ENCODE measurements at places on chromosomes 4 and X.

DNA sequence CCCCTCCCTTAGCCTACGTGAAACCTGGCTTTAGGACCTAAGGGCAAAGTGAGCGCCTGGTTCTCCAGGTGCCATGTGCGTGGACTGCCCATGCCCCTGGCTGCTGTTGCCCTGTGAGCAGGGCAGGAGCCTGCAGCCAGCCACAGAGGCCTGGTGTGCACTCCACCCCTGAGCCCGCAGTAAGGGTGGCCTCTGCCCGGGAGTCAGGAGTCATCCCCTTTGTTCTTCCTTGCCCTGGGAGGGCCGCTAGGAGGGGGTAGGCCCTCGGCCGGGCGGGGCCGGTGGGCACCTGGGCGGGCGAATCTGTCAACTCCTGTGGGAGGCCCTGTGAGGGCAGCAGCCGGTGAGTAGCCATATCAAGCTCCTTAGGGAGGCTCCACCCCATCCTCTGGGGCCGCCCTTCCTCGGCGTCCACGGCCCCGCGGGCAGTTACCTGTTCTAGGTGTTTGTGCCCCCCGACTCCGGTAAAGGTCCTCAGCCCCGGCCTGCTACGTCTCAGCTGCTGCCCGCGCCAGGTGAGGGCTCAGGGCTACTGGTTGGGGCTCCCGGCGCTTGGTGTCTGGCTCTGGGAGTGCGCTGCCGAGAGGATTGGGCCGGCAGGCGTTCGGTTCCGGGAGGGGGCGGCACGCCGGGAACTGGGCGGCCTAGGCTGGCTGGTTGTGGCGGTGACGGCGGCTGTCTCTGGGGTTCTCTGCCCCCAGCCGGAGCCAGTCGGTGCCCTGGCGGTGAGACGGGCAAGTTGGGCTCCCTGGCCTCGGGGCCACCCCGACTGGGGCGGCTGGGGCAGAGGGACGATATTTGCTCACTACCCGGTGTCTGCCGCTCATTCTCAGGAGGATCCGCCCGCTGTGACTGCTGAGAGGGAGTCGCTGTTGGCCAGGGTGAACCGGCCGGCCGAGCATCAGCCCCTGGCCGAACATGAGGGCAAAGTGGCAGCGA is 1060.2 kb downstream of the TECRL start:
- no peak for DNase-seq

- no peak for DNase-seq
Observed at GRCh38 chr4:29372971-29373370, 1347.2 kb upstream of the PCDH7 start.

DNA sequence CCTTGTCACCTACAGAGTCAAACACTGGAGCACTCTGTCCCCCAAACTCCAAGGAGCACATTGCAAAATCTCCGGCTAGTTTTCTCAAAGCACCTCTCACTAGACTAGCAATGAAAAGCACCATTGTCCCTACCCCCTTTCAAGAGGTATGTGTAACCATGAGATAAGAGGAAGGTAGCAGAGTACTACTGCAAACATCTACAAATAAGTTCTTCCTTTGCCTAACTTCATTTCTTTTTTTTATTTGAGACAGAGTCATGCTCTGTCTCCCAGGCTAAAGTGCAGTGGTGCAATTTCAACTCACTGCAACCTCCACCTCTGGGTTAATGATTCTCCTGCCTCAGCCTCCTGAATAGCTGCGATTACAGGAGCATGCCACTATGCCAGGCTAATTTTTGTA is 17.7 kb downstream of the PPP4R3C start:
- DNase-seq, result no peak

GRCh38 chrX:41728125-41728524 is 4.1 kb downstream of the GPR82 start:
- DNase-seq, result no peak

GRCh38 chr4:7590899-7591298 is 156.2 kb upstream of the PSAPL1 start:
- DNase-seq, result no peak

DNA sequence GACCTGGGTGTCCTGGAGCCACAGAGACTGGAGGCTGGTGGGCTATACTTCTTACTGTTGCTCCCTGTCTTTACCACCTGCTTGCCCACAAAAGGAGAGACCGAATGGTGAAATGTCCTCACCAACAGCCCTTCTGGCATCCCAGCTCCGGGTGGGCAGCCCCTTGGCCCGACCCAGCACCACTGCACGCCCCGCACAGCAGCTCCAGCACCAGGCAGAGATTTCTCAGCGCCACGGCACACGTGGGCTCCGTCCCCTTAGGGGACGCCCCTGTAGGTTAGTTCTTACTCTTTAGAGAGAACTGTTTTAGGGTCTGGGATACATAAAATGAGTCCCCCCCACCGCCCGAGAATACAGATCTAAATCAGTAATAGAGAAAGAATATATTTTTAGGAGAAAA is 158.4 kb upstream of the MAB21L2 start:
- no peak for DNase-seq

- DNase-seq, result no peak
Observed at GRCh38 chr4:40980318-40980883, 230.6 kb downstream of the NSUN7 start.

DNA sequence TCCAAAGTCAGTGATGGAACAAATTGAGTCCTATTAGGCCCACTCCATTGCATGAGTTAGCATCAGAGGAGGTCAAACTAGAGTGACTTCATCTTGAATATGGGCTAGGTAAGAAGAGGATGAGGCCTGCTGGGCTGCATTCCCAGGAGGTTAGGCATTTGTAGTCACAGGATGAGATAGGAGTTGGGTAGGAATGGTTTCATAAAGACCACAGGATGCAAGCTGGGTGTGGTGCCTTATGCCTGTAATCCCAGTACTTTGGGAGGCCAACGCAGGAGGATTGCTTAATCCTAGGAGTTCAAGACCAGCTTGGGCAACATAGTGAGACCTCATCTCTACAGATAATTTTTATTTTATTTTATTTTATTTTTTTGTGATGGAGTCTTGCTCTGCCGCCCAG is 26.8 kb downstream of the PDGFRA start:
- no peak for DNase-seq

GRCh38 chr4:136751556-136751955 is 780.7 kb downstream of the PCDH18 start:
- DNase-seq, result no peak

DNA sequence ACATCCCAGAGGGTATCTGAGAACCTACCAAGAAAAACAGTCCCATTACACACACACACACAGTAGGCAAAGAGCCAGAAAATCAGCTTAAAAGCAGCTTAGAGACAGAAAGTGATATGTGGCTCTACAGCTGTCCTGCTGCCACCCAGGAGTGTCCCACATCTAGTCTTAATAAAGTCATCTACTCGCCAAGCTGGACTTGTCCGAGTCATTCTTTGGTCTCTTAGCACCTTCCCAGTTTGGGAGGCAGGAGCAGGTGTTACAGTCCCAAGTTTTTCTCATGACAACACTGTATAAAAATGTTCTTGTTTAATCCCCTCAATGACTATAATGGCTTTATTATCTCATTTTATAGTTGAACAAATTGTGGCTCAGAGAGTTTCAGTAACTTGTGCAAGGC is 252.5 kb upstream of the CASK start:
- DNase-seq, result no peak

DNA sequence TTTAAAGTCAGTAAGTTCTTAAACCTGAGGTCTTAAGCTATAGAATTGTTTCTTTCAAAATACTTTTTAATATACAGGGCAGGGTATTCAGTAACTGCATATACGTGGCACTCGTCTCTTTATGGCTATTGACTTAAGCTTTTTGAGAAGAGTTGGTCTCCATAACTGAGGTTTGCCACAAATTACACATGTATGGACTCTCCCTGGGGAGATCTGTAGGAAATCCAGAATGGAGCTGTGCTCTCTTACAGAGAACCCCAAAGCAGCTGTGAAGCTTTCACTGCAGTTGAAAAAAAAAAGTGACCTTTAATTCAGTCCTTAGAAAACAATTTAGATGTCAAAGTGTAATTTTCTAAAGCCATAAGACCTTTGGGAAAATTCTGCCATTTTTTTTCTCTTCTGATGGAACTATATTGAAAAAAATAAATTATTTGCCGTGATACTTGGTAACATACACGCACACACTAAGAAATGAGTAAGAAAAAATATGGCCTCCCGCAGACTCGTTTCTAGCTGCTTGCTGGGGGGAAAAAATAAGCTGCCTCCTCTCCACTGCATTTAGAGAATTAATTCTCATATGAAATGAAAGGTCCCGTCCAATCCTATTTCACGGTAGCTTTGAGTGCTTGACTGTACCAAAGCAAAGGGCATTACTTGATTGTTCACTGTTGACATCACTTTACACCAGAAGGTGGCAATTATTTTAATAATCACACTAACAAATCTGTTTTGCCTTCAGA is 159.4 kb upstream of the TENM3 start:
- DNase-seq, result no peak

DNA sequence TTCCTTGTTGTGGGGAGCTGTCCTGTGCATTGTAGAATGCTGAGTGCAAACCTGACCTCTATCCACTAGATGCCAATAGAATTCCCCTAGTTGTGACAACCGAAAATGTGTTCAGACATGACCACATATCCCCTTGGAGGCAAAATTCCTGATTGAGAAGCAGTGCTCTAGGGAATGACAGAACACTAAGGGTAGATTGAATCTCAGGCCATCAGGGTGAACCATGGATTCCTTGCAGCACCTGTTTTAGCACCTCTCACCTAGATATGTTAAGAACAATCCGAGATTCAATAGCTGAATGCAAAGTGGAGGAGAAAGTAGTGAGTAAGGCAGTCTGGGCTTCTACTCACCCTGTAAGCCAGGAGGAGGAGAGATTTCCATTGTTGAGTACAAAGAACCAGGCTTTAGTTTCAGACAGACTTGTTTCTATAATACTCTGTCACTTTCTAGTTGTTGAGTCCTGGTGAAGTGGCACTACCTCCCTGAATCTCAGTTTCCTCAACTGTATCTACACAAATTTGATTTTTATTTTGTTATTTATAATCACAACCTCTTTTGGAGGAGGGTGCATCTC is 111.0 kb upstream of the RAP2C start:
- no peak for DNase-seq

- DNase-seq, result no peak
Observed at GRCh38 chr4:44256414-44256813, 192.2 kb downstream of the KCTD8 start.

GRCh38 chrX:40988100-40988499 is 97.1 kb upstream of the USP9X start:
- no peak for DNase-seq

- DNase-seq, result no peak
Observed at GRCh38 chr4:6548201-6548881, 26.6 kb upstream of the MAN2B2 start.

- DNase-seq, result no peak
Observed at GRCh38 chrX:7133050-7133440, 14.5 kb upstream of the STS start.

DNA sequence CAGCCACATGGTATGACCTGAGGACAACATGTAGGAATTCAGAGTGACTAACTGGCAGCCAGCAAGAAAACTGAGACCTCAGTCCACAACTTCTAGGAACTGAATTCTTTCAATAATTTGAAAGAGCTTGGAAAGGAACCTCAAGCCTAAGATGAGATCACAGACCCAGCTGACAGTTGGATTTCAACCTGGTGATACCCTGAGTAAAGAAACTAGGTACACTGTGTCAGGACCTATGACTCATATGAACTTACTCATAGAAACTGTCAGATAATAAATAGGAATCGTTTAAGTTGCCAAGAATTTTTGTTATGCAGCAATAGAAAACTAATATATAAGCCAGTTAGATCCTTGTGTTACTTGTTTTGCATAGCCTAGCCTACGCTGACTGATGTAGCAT is 102.4 kb upstream of the DCAF12L1 start:
- no peak for DNase-seq

DNA sequence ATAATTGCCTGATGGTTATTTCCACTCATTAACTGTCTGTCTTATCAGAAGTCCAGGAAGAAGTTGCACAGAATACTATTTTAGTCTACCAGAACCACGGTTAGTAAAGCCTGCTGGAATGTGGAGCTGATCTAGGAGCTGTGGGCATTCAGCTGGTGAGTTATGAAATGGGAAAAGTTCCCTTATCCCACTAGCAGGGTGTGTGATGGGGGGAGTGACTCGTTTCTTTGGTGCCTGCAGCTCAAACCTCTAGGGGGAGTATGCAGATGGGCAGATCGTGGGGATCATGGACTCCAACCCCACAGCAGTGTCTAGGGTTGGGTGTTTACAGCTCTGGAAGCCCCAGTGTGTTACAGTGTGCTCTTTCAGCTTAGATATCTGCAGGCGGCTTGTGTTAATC is 305.7 kb upstream of the BOD1L1 start:
- DNase-seq, result no peak

DNA sequence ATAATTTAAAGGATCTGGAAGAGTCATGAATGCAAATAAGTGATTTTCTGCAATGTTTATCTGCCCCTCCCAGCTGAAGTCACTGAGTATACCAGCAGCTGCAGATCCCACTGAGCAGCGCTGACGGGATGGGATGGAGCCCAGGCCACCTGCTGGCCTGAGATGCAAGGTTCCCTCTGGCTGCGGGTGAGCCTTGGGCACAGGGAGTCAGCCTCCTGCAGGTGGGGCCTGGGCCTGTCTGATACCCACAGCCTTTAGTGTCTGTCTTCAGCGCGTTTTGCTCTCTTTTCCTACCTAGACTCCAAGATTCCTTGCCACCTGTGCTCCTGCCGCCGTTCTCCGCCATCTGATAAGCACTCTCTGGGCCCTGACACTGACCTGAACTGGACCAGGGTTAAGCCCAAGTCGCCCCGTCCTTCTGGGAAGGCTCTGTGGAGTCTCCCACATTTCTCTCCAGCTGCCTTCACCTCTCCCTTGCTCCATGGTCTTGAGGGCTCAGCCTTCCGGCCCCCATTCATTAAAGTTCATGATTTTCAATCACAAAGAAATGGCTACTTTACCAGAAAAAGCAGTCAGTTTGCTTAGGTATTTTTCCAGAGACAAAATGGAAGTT is 223.1 kb upstream of the FAT1 start:
- no peak for DNase-seq

- DNase-seq, result no peak
Observed at GRCh38 chr4:84968925-84969324, 2.4 kb upstream of the WDFY3 start.

DNA sequence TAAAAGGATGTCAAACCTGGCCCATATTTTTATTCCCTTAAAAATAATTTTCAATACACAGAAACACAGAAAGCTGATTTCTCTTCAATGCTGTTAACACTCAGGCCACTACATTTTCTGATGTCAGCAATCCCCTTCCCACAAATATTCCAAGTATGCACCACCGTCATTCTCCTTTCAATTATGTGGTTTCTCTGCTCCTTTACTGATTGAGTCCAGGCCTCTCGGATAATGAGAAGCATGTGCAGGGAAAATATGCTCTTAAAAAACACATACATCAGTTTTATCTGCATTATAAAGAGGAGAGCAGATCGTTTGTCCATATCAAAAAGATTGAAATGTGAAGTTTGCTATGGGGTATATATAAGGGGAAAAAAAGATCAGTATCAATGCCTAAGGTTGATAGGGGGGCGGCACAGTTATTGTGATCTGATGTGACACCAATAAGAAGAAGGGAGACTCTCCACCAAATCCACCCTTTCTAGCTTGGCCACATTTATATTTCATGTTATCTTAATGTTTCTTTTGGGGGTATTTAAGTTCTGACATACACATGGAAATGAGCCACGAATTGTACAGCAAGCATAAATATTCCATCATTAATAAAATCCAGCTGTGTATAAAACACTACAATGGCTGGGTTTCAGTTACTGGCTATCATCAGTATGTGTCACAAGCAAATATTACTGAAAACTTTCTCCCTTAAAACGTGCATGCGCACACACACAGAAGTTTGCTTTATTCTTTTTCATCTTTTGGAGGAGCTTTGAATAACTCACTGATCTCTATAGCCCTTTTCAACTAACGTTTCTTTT is 6.4 kb downstream of the AMOT start:
- DNase-seq, result no peak

GRCh38 chr4:85005865-85006377 is 39.4 kb upstream of the WDFY3 start:
- DNase-seq, result no peak

Data from effector memory CD4-positive, alpha-beta T cell (primary cell).